ENCODE measurements at places on chromosomes 6 and 20.

- no peak for DNase-seq
Observed at GRCh38 chr6:120378582-120379220, 955.6 kb downstream of the TBC1D32 start.

- DNase-seq: no peak
Observed at GRCh38 chr6:84546427-84546914, 217.9 kb downstream of the TBX18 start.

DNA sequence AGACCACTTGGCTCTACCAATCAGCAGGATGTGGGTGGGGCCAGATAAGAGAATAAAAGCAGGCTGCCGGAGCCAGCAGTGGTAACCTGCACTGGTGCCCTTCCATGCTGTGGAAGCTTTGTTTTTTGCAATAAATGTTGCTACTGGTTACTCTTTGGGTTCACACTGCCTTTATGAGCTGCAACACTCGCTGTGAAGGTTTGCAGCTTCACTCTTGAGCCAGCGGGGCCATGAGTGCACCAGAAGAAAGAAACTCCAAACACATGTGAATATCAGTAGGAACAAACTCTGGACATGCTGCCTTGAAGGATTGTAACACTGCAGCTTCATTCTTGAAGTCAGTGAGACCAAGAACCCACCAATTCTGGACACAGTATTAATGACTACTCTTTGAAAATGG lies 89.9 kb upstream of the MBOAT1 start:
- no peak for DNase-seq

- DNase-seq: no peak
Observed at GRCh38 chr6:88246654-88247053, 80.5 kb upstream of the CNR1 start.

GRCh38 chr20:34624629-34625028 lies 52.3 kb downstream of the PIGU start:
- DNase-seq: no peak

DNA sequence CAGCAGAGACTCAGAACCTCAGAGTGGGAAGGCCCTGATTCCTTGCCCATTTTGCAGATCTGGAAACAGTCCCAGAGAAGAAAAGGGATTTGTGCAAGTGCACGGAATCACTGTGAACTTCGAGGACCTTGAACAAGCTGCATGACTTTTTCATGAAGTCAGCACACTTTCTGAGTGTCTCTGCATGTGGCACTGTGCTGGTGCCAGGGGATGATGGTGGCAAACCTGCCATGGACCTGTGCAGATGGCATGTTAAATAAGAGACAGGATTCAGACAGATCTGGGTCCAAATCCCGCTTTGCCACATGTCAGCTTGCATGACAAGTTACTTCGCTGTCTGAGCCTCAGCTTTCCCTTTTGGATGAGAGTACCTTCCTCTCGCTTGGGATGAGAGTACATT lies 26.8 kb downstream of the ZNF831 start:
- no peak for DNase-seq

DNA sequence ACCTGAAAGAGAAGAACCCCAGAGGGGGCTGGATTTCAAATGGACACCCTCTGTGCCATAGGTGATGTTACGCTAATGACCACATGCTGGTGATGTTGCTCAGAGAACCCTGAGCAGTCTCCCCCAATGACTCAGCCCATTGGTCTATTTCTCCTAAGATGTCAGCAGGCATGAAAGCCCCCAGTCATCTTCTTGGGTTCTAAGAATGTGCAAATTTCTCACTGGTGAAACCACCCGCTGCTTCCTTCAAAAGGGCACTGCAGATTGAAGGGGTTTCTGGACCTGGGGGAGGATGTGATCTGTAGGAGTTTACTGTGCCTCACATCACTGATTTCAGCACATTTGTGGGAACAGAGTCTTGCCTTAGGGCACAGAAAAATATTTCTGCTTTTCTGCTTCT lies 298.4 kb upstream of the MOCS1 start:
- DNase-seq: no peak

GRCh38 chr6:14549304-14549770 lies 431.8 kb downstream of the CD83 start:
- DNase-seq: no peak

GRCh38 chr6:168226902-168227318 lies 92.7 kb downstream of the DACT2 start:
- no peak for DNase-seq

All from activated CD4-positive, alpha-beta T cell treated with anti-CD3 and anti-CD28 coated beads for 36 hours (primary cell).